Sigmoid colon (tissue), 7 donors: ENCODE measurements at places on chromosomes 1 and 21. TPM values are rescaled to one million over a fixed set of nuclear protein-coding genes. Genes with fewer than 3 reads are reported as not detected.

- H3K4me3 ChIP-seq = no peak overlapping the region
- H3K27me3 ChIP-seq = no peaks in the 10 kb centered on the region
- no peaks in the 10 kb centered on the region for H3K4me1 ChIP-seq
- DNase-seq = no peak
- H3K36me3 ChIP-seq = no peaks in the 10 kb centered on the region
Observed at GRCh38 chr21:45631540-45631939, 12.0 kb upstream of the PCBP3 start.

DNA sequence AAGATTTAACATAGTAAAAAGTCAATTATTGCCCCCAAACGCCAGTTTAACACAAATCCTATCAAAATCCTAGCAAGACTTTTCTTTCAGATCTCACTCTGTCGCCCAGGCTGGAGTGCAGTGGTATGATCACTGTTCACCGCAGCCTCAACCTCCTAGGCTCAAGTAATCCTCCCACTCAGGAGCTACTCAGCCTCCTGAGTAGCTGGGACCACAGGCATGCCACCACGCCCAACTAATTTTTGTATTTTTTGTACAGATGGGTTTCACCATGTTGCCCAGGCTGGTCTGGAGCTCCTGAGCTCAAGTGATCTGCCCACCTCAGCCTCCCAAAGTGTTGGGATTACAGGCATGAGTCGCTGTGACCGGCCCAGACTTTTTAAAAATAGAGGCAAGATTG lies 4.8 kb downstream of the SNIP1 start:
- peaks cover 36% of the 10 kb centered on the region for H3K4me1 ChIP-seq
- H3K27ac ChIP-seq = no peak overlapping the region
- no peaks in the 10 kb centered on the region for H3K27me3 ChIP-seq
- no peak for DNase-seq

DNA sequence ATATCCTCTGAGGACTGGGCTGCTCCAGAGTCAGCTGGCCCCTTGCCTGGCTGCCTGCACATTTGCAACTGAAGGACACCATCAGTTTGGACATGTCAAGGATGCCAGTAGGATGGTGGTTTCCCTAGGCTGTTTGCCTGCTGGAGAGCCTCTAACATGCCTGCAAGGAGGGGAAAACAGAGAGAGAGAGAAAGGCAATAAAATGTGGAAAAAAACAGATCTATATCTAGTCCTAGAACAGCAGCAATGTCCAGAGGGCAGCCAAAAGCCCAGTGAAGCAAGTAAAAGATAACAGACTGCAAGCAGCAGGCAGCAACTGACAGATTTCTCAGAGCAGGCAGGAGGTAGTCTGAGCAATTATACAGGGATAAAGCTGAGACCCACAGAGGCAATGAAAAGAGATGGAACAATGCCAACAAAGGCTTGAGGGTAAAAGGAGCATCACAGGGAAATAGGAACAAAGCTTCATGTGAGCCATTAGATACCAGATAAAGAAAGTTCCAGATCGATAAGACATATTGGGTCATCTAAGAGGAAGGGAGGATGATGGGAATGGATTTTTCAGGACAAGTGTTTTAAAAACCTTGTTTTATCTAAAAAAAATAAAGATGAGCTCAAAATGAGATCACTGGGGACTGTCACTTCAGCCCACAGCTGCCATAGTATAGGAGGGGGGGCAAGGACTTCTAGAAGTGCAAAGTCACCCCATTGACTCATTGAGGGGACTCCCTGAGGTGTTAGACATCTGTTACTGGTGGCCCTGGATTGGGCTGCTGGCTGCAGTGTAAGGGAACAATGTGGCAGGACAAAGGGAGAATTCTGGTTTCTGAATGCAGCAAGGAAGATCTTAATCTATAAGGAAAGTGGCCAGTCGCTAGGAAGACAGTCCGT lies 38.6 kb upstream of the GADD45A start:
- H3K4me3 ChIP-seq = no peak overlapping the region
- DNase-seq = no peak
- no peaks in the 10 kb centered on the region for H3K27me3 ChIP-seq
- H3K36me3 ChIP-seq = no peaks in the 10 kb centered on the region
- peak overlapping the region; percentile 5 for H3K27ac ChIP-seq

- no peak overlapping the region for H3K4me3 ChIP-seq
- no peaks in the 10 kb centered on the region for H3K4me1 ChIP-seq
- peaks cover 24% of the 10 kb centered on the region for H3K27me3 ChIP-seq
- no peak overlapping the region for H3K27ac ChIP-seq
- no peaks in the 10 kb centered on the region for H3K36me3 ChIP-seq
- DNase-seq = no peak
Observed at GRCh38 chr1:38776466-38777065, 83.0 kb downstream of the RRAGC start.

GRCh38 chr1:12219800-12220199 lies 10.0 kb upstream of the VPS13D start:
- no peaks in the 10 kb centered on the region for H3K4me1 ChIP-seq
- H3K27me3 ChIP-seq = no peaks in the 10 kb centered on the region
- no peak for DNase-seq
- H3K36me3 ChIP-seq = no peaks in the 10 kb centered on the region
- H3K4me3 ChIP-seq = no peak overlapping the region
- no peak overlapping the region for H3K27ac ChIP-seq

DNA sequence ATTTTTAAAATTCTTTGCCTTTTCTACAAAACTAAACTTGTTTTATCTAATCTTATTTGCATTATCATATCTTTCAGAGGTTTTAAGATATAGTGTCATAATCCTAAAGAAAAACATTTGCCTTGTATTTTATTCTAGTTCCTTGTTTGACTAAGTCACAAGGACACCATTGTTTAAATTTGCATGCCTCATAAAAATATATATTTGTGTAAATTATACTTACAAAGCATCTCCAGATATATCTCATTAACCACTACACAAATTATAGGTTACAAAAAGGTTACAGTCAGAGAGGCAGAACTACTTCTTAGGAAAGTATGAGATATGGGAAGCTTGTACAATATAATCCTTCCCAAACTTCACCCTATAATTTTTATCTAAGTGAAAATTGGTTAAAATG lies 4.2 kb upstream of the RGS13 start:
- H3K4me3 ChIP-seq = no peak overlapping the region
- H3K36me3 ChIP-seq = no peaks in the 10 kb centered on the region
- no peaks in the 10 kb centered on the region for H3K27me3 ChIP-seq
- H3K4me1 ChIP-seq = no peaks in the 10 kb centered on the region

DNA sequence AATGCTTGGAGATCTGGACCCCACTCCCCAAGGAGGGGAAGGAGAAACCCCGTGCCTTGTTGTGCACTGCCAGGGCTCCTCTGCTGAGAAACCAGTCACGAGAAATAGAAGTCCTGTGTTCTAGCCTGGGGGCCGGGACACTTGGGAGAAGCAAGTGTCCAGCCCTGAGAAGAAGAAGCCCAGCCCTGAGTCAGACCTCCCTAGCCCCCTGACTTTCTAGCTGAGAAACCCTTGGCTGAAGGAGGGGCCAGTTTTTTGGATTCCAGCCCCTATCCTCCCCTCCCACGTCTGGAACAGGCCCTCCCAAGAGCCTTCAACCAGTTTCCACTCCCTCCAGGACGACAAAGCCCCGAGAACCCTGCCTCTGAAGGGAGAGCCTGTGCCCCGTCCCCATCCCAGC lies 100.5 kb downstream of the NAV1 start:
- no peaks in the 10 kb centered on the region for H3K36me3 ChIP-seq
- H3K27ac ChIP-seq = peak overlapping the region; percentile 41
- H3K4me3 ChIP-seq = no peak overlapping the region
- no peaks in the 10 kb centered on the region for H3K27me3 ChIP-seq

- no peaks in the 10 kb centered on the region for H3K4me1 ChIP-seq
- H3K4me3 ChIP-seq = no peak overlapping the region
- H3K27ac ChIP-seq = no peak overlapping the region
- no peaks in the 10 kb centered on the region for H3K27me3 ChIP-seq
- H3K36me3 ChIP-seq = no peaks in the 10 kb centered on the region
Observed at GRCh38 chr1:206808615-206809014, 36.3 kb upstream of the IL10 start.

DNA sequence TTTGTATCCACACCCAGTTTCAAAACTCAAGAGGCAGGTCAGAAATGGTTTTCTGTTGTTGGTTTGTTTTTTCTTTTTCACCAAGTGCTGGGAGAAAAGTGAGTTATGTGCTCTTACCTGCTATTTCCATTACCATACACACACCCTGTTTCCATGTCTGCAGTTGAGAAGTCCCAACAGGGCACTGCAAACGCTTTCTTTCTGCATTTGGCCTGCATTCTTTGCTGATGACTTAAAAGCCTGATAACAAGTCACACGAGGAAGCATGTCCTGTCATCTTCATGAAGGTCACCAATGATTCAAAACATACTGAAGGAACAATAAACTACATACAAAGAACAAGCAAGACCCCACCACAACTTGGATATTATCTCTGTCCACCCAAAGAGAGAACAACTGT lies 24.8 kb upstream of the KCNE1 start:
- no peaks in the 10 kb centered on the region for H3K27me3 ChIP-seq
- no peak overlapping the region for H3K27ac ChIP-seq
- no peak overlapping the region for H3K4me3 ChIP-seq

Gene WNT9A
- 8.6 TPM for total RNA-seq

Gene CFHR3
- 0.36 TPM for total RNA-seq

Gene AQP10
- not detected for total RNA-seq

Gene AADACL3
- not detected for total RNA-seq
